ENCODE measurements at places on chromosomes 11 and 22.

DNA sequence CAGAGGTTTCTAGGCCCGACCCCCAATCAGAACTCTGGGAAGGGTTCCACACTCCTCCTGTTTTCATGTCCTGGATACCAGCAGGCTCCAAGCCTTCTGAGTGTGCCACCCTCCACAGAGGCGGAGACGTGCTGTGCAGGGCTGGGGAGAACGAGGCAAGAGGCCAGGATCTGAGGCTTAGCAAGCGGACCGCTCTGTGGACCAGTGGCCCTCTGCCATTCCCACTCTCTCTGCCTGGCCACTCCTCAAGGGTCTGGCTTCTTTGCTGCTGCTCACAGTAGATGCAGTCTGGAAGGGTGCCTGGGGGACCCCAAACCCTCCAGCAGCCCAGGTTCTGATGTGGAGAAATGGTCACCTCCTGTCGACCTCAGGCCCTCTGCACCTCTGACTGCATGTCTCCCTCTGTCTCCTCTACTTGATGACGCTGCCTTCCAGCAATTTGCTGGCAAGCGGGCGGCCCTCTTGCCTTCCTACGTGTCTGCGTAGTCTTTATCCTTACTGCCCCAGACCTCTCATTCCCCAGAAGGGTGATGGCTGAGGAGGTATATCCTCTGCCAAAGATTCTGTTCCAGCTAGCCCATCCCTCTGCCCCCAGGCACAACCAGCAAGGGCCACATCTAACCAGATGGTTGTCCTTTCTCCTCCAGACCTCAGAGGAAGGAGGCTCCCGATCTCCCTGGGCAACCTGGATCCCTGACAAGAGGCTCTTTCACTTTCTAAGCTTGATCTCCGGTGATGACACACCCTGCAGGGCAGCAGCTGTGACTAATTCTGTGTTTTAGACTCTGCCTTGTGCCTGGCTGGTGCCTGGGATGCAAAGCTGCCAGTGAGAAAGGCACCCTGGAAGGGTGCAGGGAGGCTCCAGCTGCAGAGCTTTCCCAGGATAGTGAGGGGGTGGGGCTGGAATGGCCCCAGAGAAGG is 87.3 kb downstream of the NAT10 start:
- no peak for DNase-seq

DNA sequence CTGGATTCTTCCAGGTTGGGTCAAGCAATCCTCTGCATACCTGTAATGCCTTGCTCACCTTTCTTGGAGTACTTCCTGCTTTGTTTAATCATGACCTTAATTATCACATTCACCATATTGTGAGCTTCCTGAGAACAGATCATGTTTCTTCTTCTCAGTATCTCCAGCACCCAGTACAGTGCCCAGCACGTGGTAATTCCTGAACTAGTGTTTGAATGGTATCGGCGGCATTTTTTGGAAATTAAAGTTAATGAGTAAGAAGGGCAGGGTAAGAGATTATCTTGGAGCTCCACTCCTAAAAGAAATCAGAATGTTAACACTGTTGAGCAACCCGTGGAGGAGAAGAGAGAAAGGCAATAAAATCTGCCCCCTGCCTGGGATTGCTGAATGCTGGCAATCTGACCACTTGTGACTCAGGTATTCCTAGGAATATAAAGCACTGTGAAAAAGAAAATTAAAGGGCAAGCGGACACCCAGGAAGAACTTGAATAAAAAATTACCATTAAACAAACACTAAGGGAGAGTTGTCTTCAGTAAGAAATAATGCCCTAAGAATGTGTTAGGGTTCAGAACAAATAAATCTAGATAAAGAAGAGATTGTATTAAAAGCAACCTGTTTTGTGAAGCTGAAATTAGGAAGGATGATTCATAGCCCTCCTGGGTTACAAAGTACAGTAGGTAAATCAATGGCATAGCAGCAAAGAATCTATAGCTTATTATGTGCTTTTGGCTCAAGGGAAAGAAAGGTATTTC is 92.9 kb downstream of the PDHX start:
- no peak for DNase-seq

DNA sequence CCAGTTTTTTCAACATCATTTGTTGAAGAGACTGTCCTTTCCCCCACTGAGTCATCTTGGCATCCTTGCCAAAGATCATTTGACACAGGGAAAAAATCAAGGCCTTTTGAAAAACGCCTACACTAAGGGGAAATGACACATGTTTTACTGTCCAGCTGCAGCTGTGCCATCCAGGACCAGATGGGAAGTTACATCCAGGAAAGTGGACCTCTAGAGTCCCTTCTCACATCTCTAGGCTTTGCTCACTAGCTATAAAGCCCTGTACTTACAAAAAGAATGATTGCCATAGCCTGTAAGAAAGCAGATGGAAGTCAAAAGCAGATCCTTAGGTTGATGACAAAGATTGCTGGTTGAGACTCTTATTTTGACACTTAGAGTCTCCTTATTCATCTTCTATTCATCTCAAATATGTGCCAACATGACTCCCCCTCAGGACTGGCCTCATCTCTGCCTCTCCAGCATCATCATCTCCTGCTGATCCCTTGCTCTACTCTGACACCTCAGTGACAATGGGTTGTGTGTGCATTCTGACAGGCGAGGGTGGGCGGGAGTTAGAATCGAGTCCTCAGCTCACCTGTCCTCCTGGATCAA is 22.8 kb downstream of the OSBP2 start:
- DNase-seq: no peak

DNA sequence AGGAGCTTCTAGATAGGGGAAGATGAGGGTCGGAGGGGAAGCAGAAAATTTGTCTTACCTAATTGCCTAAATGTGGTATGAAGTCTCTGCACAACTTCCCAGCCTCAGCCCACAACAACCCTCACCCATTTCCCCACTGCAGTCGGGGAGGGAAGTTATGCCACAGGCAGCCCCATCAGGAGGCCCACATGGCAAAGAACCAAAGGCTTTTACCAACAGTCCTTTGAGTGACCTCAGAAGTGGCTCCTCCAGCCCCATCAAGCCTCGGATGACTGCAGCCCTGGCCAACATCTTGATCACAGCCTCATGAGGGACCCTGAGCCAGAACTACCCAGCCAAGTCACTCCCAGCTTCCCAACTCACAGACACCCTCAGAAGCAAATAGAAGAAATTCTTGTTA is 54.8 kb downstream of the CHST1 start:
- no peak for DNase-seq

GRCh38 chr11:2912498-2912897 is 16.7 kb downstream of the PHLDA2 start:
- no peak for DNase-seq

DNA sequence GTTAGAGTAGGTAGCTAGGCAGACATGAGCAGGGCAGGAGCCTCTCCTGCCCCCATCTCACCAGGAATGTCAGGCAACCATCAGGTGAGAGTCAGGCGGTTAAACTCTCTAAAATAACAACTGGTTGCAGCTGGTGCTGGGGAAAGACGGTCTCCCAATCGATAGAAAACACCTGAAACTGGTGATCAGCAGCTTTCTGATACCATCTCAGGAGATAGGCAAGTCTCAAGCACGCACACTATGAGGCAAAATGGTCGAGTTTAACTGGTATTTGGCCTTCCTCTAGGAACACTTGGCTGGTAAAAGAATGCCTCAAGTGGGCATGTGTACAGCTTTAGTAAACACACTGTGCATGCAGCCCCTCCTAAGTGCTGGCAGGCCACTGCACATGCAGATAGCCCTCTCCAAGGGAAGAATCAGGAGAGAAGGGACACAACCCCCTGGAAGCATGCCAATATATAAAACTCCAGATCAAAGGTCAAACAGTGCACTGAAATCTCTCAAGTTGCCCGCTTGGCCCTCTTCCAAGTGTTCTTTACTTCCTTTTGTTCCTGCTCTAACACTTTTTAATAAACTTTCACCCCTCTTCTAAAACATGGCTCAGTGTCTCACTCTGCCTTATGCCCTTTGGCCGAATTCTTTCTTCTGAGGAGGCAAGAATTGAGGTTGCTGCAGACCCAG is 88.7 kb downstream of the USP35 start:
- DNase-seq: peak; percentile 4

DNA sequence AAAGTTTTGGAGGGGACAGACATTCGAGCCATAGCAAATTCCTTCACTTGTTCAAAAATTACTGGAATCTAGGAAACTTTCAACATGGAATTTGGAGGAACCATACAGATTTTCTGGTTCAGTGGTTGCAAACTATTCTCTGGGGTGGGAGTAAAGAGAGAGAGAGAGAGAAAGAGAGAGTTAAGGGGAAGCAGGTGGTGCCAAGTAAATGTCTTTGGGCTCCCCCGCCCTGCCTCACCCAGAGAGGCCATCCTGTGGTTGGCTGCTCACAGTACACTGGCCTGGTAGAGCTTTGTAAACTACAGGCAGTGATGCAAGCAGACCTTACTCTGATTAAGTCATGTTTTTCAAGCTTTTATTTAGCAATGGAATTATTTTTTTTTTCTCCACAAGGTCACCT is 82.6 kb downstream of the ADAMTS15 start:
- DNase-seq: no peak

DNA sequence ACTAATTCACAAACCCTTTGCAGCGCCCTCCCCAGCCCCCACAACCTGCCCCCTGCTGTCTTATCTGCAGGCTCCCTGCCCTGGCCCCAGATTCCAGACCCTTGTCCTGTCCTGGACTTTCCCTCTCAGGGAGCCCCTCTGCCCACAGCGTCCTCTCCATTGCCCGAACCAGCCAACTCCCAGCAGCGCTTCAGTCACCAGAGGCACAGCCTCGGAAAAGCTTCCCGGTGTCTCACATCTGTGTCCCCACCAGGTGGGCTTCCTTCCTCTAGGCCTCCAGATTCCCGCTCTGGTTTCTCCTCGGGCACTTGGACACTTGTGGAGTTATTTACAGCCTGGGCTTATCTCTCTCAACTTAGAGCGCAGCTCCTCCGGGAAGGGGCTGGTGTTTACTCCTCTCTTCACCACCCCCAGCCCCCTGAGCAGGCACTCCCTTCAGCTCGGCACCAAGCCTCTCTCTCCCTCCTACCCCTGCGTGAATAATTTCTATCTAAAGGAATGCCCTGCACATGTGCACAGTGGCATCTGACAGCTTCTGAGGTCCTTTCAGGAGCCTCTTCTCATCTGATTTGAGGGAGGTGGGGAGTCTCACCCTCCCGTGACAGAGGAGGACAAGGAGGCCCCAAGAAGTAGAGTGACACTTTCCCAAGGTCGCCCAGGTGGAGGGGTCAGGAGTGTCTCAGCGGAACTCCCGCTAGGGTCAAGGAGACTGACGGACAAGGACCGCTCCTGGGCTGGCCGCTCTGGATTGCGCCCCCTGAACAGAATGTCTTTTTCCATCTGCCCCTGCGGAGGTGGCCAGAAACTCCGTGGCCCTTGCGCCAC is 838 bp downstream of the WNT11 start:
- DNase-seq: no peak

DNA sequence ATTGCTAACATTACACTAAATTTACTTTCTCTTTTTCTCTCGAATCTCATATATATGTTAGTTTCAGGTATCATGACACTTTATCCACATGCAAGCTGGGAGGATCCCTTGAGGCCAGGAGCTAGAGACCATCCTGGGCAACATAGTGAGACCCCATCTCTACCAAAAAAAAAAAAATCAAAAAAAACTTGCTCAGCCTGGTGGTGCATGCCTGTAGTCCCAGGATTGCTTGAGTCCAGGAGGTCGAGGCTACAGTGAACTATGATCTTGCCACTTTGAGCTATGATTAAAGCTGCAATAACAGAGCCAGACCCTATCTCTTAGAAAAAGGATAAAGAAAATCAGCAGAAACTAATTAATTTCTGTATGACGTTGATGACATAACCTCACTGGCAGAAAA is 3.7 kb upstream of the UPK3A start:
- DNase-seq: no peak

DNA sequence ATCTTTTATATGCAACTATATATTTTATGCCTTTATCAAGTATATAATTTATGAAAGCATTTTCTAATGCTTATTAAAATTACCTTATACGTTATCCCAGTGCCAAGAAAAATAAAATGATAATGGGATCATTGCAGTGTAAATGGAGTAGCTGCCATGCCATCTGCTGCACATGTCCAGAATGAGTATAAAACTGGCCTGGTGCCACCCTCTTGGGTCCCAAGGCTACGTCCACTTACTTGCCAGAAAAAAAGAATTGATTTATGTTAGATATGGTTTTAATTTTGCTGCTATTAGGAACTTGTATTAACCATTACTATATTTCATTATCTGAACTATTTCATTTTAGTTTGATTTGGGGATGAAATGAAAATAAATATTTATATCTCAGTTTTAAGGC is 1127.1 kb upstream of the CNTN5 start:
- DNase-seq: peak; percentile 96

DNA sequence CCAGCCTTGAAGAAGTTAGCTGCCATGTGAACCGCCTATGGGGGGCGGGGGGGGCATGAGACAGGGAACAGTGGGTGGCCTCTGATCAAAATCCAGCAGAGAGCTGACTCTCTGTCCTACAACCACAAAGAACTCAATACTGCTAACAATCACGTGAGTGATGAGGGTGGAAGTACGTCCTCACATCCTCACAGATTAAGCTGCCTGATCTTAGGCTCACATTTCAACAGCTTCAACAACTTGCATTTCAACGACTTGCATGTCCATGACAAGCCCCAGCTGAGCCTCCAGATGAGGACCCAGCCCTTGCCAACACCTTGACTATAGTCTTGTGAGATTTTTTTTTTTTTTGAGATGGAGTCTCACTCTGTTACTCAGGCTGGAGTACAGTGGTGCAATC is 51.6 kb downstream of the CLMP start:
- no peak for DNase-seq

DNA sequence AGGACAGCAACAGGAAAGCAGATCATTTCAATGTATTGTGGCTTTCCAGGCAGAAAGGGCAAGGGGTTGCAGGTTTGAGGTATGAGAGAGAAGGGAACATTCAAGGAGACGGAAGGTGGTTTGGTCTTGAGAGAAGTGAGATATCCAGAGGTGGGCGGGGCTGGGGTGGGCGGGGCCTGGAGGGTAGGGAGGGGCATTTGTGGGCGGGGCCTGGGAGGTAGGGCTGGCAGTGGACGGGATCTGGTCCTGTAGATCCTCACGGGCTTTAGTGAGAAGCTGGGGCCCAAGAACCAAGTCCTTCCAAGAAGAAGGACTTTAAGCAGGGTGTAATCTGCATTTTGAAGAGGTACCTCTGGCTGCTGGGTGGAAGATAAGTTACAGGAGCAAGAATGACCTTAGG is 199.2 kb downstream of the MN1 start:
- no peak for DNase-seq

GRCh38 chr11:112616327-112617097 is 344.7 kb upstream of the NCAM1 start:
- DNase-seq: no peak

- DNase-seq: no peak
These were observed 472.2 kb downstream of the SOX6 start for GRCh38 chr11:15884141-15884540.

- no peak for DNase-seq
These were observed 9.0 kb upstream of the OSM start for GRCh38 chr22:30275625-30276024.

DNA sequence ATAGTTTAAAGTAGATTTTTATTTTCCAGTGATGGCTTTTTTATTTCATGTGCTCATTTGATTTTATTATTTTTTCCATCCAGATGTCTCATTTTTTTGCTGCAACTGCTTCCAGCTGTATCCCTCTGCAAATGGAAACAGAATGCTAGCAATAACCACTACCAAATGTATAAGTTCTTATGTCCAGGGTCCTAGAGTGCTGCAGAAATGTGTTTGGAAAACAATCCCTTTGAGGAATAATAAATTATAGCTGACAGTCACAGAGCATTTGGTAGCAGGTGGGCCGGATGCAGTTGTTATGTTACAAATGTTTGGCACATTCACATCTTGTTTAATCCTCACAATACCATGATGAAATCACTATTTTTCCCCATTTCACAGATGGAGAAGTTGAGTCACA is 300.7 kb upstream of the PDGFD start:
- DNase-seq: no peak

- DNase-seq: no peak
These were observed 28.9 kb downstream of the APOL1 start for GRCh38 chr22:36281781-36282327.
